ENCODE measurements at places on chromosomes 1 and 21.

DNA sequence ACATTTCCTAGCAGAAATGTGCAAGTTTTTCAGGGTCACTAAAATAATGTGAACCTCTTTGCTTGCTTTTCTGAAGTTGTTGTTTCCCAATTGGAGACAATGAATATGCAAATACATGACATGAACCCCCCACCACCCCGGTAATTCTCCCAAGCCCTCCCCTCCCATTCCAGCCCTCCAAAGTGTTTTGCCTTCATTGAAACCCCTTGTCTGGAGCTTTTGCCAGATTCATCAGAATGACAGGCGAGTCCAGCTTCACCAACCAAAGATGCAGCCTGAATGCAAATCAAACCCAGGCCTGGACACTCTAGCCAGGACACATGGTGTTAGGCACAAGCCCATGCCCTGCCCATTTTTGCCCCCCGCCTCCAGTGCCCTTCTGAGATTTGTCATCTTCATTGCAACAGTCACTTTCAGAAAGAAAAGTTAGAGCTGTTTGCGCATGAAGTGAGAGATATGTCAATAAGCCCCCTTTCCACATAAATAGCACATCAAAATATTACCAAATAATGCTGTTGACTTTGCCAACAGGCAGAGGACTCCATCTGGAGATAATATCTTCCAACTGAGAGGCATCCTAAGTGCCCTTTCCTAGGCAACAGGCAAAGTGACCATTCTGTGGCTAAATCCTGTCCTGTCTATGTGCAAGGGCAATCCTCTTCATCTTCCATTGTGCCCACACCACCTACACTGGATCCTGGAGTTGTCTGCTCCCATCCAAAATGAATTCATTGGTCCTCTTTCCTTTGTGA lies 145.6 kb upstream of the NFIA start:
- DNase-seq, result no peak

GRCh38 chr1:163039707-163040093 lies 29.5 kb upstream of the RGS4 start:
- no peak for DNase-seq

- DNase-seq, result no peak
These were observed at the start of gene NCF2 for GRCh38 chr1:183590244-183591191. Gene NCF2 (minus strand): TSS chr1:183590459. CDS start chr1:183590329, 130 bp downstream.

DNA sequence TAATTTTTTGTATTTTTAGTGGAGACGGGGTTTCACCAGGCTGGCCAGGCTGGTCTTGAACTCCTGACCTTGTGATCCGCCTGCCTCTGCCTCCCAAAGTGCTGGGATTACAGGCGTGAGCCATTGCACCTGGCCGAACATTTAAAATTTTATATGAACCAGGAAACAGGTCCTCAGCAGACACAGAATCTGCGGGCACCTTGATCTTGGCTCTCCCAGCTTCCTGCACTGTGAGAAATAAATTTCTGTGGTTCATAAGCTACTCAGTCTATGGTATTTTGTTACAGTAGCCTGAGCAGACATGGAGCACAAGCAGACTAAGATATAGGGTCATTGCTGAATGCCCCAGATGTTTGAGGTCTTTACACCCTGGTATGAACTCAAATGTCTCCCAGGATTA lies 23.6 kb upstream of the CTH start:
- DNase-seq, result no peak

All from dermis blood vessel endothelial cell (primary cell).